NCI-H748 treated with DMSO at 0.1 percent for 48 hours (cell line): ENCODE measurements at places on chromosomes 12 and 14.

GRCh38 chr14:81465507-81466228 is 65.5 kb upstream of the STON2 start:
- no peak for DNase-seq

DNA sequence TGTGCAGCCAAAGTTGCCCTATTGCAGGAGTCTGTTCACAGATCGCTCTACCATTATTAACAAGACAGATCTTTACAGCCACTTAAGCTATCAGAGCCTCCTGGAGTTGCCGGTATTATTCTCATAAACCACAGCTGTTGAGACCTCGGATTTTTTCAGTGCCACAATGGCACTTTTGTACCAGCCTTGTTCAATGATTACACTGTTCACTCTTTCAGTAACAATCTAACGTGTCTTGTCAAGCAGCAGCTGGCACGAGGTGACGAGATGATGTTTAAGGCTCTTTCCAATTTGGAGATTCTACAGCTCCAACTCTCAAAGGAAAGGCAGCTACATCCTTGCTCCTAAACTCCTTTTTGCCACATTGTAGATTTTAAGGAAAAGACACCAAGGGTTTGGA is 30.7 kb downstream of the LRIG3 start:
- DNase-seq = no peak

DNA sequence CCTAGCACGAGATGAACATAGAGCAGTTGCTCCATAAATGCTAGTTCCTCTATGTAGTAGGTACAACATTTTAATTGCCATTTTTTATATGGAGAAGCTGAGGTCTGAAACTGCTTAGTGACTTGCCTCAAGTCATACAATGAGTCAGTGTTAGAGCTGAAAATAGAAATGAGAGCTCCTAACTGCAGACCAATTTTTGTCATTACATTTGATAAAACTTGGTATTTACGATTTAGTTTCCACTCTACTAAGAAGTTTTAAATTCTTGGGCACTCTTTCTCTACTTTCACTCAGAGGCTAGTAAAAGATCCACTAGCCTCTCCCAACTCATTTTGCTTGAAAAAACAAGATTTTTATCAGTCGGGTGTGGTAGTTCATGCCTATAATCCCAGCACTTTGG is 8.1 kb upstream of the TMED10 start:
- DNase-seq = no peak

DNA sequence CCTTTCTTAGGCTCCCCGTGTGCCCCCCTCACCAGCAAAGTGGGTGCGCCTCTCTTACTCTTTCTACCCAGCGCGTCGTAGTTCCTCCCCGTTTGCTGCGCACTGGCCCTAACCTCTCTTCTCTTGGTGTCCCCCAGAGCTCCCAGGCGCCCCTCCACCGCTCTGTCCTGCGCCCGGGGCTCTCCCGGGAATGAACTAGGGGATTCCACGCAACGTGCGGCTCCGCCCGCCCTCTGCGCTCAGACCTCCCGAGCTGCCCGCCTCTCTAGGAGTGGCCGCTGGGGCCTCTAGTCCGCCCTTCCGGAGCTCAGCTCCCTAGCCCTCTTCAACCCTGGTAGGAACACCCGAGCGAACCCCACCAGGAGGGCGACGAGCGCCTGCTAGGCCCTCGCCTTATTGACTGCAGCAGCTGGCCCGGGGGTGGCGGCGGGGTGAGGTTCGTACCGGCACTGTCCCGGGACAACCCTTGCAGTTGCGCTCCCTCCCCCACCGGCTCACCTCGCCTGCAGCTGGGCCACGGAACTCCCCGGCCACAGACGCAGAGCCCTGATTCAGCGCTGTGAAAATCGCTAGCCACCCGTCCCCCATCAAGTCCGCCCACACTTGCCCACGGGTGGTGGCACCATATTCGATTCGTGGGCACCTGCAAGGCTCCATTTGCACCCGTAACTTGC is 1.3 kb downstream of the TMEM233 start:
- DNase-seq = no peak

GRCh38 chr12:4665236-4665635 is 16.3 kb downstream of the NDUFA9 start:
- DNase-seq = no peak

DNA sequence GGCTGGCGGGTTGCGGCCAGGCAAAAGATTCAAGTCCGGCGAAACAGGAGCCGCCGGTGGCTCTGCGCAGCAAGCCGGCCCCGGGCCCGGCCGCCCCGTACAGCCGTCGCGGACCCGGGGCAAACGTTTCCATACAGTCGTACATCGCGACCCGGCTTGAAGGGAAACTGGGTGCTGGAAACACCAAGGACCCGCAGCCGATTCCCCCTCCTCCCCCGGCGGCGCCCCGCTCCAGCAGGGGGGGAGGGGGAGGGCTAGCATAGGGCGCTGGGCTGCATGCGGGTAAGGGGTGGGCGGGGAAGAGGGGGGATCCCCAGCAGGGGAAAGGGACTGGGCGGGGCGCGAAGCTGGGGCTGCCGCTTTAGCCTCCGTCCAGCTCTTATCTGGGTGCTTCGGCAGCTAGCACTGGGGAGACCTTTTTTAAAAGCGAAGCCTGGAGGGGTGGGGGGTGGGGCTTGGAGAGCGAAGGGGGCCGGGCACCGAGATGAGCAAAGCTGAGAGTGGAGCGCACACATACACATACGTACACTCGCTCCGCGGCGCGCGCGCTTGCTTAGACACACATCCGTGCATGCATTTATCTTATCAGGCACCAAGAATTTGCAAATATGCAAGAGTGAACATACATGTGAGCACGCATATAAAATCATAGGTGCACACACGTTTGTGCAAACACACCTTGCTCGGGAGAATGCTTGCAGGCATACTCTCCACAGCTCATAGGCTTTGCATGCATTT is 11.9 kb downstream of the RARG start:
- peak; percentile 65 for DNase-seq

- DNase-seq = peak; percentile 71
These were observed 544 bp upstream of the TDP1 start for GRCh38 chr14:89955022-89955744.

DNA sequence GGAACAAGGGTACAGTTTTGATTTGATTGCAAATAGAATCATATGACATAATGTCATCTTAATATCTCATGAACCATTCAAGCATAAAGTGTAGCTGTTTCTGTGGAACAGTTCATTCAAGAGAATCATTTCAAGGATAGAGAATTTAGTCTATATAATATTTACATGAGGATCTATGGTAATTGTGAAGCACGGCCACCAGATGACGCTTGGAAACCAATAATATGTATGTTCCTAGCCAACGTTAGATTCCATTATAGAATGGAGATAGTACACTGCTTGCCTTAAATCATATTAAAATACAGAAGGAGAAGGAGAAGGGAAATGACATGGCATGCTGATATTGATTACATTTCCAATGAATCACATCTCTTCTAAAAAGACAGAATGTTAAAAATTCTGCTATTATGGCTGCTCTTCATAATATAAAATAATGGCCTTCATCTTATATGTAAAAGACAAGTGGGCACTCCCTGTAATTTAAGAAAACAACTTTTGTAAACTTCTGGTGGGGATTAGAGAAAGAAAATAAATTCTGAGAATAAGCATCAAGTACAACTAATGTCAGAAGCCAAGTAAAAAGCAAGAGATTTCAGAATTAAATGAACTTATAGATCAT is 351.0 kb downstream of the NAV3 start:
- DNase-seq = peak; percentile 59
